ENCODE measurements at places on chromosomes 6 and 20. TPM values are rescaled to one million over a fixed set of nuclear protein-coding genes. Genes with fewer than 3 reads are reported as not detected.

BANF2 gene
- total RNA-seq, result not detected

GJA10 gene
- not detected for total RNA-seq

TAP2 gene
- total RNA-seq, result 18.0 TPM

GSS gene
- total RNA-seq, result 60.3 TPM

TMEM244 gene
- not detected for total RNA-seq

AIF1 gene
- not detected for total RNA-seq

ARMC2 gene
- total RNA-seq, result 3.0 TPM

OR2B6 gene
- total RNA-seq, result 0.25 TPM

LTA gene
- total RNA-seq, result not detected

C20orf141 gene
- total RNA-seq, result 0.60 TPM

OTOR gene
- total RNA-seq, result not detected

KCNB1 gene
- total RNA-seq, result 0.29 TPM

GINS1 gene
- 31.2 TPM for total RNA-seq

TP53TG5 gene
- not detected for total RNA-seq

METTL24 gene
- not detected for total RNA-seq

IRAK1BP1 gene
- 0.74 TPM for total RNA-seq

TREML1 gene
- not detected for total RNA-seq

NOTCH4 gene
- 0.49 TPM for total RNA-seq

SNAP91 gene
- 0.32 TPM for total RNA-seq

BPIFB2 gene
- total RNA-seq, result not detected

Measured in A549 treated with DMSO at 1 μM for 4 hours (cell line).